RWPE2 (cell line): ENCODE measurements at places on chromosomes 7 and 10.

DNA sequence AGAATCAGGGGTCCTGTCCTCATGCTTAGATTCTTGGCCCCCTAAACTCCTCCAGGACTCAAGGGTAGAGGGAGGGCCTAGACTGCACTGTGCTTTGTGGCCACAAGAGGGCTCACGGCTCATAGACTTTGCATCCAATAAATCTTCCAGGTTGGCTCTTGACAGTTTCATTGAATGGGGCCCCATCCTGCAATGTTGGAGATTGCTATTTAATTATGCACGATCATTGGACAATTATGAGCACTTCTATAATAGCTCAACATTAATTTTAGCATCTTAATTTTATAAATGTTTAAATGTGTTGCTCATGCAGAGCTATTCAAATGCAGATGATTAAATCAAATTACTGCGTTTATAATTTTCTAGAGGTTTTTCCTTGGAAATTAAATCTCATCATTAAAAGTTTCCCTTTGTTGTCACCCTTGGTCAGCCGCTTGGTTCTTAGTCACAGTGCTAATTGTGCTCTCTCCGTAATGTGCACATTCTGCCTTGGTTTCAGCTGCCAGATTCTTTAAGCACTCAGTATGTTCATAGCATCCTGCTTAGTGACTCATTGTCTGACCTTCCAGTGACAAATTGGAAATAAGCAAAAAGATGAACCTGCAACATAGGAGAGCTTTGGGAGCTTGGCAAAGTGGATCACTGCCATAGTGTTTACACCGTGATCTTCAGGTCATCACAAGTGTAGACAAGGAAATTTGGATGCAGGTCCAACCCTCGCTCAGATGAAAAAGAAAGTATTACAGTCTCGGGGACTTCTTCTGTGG is 33.4 kb upstream of the PLPP4 start:
- no peaks in the 10 kb centered on the region for H3K27me3 ChIP-seq
- H3K27ac ChIP-seq = peak overlapping the region; percentile 61
- no peaks in the 10 kb centered on the region for H3K36me3 ChIP-seq
- H3K4me1 ChIP-seq = peaks cover 7% of the 10 kb centered on the region
- no peak overlapping the region for H3K4me3 ChIP-seq
- no peak for DNase-seq

DNA sequence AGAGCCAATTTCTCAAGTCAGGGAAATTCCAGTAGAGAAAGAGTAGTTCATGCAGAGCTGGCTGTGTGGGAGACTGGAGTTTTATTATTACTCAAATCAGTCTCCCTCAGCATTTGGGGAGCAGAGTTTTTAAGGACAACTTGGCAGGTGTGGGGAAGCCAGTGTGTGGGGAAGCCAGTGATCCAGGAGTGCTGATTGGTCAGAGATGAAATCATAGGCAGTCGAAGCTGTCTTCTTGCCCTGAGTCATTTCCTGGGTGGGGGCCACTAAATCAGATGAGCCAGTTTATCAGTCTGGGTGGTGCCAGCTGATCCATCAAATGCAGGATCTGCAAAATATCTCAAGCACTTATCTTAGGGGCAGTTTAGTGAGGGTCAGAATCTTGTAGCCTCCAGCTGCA is 194.6 kb upstream of the NRG3 start:
- H3K4me3 ChIP-seq = no peak overlapping the region
- H3K36me3 ChIP-seq = no peaks in the 10 kb centered on the region
- DNase-seq = no peak
- no peaks in the 10 kb centered on the region for H3K4me1 ChIP-seq
- no peaks in the 10 kb centered on the region for H3K27me3 ChIP-seq

DNA sequence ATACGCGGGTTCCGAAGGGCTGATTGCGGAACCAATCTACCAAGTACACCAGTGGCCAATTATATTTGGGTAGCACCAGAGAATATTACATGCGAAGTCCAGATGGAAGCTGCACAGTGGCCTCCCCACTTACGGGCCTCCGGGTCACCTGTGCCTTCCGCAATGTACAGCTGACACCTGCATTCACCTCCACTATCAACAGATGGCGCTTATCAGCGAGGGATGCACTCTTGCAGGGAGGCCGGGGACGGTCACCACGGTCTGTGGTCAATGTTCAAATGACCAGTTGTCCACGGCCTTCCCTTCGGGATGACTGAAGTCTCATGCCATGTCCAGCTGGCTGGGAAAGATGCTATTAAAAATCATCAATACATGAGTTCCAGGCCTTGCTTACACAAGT is 47.6 kb downstream of the SLIT1 start:
- H3K4me3 ChIP-seq = no peak overlapping the region
- H3K4me1 ChIP-seq = no peaks in the 10 kb centered on the region
- H3K27ac ChIP-seq = no peak overlapping the region
- peaks cover 26% of the 10 kb centered on the region for H3K27me3 ChIP-seq

DNA sequence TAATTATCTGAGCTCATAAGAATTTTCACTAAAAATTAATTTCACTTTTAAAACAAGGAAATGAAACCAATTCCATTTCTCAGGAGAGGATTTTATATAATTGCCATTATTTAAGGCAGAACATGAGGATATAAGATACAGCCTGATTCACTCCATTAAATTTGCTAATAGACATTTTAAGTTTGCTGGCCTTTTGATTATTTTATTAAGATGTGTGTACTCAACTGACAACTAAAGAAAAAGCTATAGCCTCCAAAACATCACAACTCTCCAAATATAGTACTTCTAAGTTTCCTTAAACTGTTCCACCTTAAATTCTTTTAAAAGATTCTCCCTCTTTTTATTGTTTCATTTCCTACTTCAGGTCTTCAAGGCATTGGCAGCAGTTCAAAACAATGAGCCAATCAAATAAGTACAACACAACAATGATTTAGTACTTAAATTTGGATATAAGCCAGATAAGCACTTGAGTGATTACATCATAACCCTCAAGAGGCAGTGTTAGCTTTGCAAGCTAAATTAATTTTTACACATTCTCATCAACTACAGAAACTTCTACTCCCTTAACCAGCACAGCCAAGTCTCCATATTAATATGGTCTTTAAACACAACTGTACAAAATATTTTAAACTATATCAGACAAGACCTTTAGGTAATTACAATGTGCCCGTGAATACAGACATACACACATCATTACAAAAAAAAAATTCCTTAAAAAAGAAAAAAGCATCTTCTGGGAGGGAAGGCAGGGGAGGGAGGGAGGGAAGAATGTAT is 121.8 kb downstream of the KMT2C start:
- H3K27me3 ChIP-seq = no peaks in the 10 kb centered on the region
- no peak overlapping the region for H3K4me3 ChIP-seq
- peaks cover 35% of the 10 kb centered on the region for H3K36me3 ChIP-seq

DNA sequence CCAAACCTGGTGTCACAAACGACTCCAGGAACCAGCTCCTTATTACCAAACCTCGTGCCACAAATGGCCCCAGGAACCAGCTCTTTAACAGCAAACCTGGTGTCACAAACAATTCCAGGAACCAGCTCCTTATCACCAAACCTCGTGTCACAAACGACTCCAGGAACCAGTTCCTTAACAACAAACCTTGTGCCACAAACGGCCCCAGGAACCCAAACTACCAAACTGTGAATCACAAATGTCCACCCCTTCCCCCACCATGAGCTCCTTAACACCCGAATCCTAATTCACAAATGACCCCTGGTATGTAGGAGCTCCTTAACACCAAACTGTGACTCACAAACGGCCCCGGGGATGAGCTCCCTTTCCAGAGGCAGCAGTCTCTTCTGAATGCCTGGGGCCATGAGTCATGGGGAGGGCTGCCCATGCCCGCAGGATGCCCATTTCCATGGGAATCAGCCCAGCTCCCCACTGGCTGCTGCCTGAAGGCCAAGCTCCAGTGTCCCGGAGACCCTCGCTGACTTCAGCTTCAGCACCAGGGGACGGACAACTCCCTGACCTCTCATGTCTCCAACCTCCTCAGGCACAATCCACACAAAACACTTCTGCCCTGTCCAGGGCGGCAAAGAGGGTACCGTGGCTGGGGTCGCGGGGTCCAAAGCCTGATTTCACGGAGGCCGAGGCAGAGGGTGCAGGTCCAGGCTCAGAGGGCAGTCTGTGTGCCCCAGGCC is 213.1 kb downstream of the ELFN1 start:
- no peaks in the 10 kb centered on the region for H3K36me3 ChIP-seq
- H3K4me1 ChIP-seq = peaks cover 26% of the 10 kb centered on the region
- no peak overlapping the region for H3K4me3 ChIP-seq
- H3K27me3 ChIP-seq = no peaks in the 10 kb centered on the region

DNA sequence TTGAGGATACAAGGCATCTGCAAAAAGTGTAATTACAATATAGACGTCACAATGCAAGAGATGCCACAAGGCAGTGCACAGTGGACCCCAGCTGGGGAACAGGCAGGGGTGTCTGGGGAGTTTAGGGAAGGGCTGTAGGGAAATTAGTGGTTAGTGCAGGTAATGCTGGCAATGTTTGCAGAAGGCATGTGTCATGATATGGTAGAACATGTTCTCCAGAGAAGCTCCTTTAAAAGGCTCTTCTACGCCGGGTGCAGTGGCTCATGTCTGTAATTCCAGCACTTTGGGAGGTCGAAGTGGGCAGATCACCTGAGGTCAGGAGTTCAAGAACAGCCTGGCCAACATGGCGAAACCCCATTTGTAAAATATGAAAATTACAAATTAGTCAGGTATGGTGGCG is 98.0 kb downstream of the JCAD start:
- H3K4me1 ChIP-seq = no peaks in the 10 kb centered on the region
- no peaks in the 10 kb centered on the region for H3K36me3 ChIP-seq
- no peak for DNase-seq
- no peaks in the 10 kb centered on the region for H3K27me3 ChIP-seq
